NCI-H1092 (cell line): ENCODE measurements at places on chromosomes 11 and 22.

DNA sequence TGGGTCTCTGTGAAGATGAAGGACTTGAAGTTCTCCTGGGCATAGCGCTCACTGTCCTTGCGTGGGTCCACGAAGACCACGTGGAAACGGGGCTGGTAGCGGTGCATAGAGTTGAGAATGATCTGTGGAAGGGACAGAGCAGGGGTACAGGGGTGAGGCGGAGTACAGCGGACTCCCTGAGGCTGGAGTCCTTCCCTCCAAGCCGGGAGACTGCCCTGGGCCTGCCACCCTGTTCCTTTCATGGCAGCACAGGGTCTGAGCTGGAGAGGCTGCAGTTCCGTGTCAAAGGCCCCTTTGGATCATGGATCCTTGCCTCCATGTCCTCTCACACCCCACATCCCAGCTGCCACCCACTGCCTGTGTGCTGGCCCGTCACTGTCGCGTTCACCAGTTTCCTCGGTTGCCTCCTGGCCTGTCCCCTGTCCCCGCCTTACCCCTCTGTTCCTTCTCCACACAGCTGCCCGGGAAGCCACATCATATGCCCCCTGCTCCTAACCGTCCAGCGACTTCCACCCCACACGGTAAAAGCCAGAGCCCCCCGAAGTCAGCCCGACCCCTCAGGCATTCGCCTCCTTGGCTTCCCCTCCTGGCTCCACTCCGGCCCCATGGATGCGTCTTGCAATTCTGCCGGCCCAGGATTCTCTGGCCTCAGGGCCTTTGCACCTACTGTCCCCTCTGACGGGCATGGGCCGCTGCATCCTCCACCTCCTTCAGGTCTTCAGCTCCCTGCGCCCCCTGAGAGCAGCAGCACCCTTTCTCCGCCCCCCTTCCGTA, 3.4 kb upstream of the NUDT8 start:
- DNase-seq, result no peak

DNA sequence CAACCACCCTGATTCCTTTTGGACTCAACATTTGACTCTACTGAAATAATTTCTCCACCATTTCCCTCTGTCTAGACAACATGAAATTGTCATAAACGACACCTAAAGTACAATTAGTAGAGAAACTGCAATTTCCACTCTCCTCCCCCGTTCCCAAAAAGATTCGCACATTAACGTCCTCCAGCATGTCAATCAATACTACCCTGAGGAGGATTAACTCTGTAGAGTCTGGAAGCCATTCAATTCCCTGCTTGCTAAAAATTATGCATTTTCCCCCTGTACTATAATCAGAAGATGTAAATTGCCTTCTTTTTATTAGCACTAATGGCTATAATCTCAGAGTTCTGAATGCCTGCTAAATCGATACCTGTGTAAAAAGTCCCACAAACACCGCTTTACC, 70.5 kb downstream of the AMBRA1 start:
- DNase-seq, result no peak

DNA sequence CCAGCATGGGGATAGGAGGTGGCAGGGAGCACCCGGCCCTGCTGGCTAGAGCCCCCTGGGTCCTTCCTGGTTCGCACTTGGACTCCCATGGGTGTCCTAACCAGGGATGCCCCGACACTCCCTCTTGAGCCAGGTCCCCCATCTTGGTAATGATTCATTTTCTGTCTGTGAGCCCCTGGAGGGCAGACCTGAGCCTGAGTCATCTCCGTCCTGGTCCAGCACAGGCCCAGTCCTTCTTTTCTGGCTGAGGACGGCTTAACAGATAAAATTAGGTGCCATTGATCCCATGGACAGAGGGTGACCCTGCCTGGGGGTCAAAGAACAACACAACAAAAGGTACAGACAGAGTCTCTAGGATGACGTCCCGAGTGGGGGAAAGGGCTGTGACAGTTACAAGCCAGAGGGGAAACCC, 3.5 kb downstream of the RHOD start:
- DNase-seq, result no peak

GRCh38 chr11:25775603-25776002, 556.3 kb upstream of the ANO3 start:
- DNase-seq, result no peak

- no peak for DNase-seq
These were observed 6.5 kb upstream of the DRD2 start for GRCh38 chr11:113481672-113482071.

DNA sequence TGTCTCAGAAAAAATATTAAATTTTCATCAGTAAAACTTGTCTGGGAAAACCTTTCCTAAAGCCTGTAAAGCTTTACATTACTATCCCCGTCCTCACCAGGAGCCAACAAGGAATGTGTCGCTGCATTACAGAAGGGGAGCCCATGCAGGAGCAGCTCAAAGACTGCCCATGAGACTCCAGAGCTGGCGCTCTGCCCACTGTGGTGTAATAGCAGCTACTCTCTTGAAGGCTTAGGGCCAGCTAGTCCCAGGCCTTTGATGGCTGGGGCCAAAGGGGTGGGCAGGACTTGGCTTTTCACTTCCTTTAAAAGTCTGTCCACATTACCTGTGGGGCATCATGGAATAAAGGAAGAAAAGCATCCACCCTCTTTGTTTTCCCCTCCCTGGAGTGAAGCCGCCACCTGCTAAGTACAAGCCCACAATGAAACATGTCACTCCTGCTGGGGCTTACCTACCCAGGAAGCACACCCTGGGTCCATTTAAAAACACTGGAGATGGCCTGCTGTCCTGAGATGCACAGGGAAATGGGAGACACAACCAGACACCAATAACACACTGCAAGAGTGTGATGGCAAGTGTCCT, 150.7 kb downstream of the ADAMTS15 start:
- DNase-seq, result no peak

GRCh38 chr11:123437236-123437979, 7.3 kb downstream of the GRAMD1B start:
- DNase-seq, result no peak

DNA sequence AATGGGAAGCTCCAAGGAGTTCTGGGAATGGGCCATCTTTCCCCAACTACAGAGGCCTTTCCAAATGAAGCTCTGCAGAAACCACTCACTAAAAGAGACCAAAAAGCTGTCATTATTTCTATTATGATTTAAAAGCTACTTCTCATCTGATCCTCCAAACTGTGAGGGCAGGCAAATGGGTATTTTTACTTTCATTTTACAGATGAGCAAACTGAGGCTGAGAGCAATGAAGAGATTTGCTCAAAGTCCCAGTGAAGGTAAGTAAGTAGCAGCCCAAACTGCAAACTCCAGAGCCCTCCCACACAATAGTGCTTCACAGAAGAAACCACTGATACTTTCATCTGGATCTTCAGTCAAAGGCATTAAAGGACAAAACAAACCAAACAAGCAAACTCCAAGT, 1.4 kb downstream of the RSPH14 start:
- no peak for DNase-seq

DNA sequence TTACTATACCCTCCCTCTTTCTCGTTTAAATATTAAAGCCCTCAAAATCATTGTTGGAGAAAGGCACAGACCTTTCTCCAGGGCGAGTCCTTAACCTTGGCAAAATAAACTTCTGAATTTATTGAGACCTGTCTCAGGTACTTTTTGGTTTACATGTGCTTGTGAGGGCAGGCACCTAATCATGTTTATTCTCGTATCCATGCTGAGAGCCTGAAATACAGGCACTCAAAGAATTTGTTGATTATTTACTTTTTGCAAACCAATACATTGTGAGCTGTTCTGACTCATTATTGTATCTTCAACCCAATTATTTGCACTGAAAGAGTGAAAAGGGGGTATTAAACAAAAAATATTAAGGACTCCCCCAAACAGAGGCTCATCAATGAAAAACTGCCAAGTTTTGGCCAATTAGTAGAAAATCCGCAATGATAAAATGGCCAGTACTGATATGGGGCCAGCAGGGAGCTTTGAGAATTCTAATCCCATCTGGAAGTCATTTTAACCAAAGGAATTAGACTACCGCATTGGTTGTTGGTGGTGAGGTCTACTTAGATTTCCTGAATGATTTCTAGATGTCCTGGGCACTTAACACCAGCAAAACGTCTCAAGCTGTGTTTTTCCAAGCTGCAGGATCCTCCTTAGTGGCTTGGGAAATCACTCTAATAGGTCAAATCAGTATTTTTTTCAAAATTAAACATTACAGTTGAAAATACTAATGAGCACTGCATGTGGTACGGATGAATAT, 157.3 kb downstream of the SWAP70 start:
- DNase-seq, result no peak

- no peak for DNase-seq
These were observed 170.2 kb downstream of the DCDC1 start for GRCh38 chr11:31199378-31199777.

DNA sequence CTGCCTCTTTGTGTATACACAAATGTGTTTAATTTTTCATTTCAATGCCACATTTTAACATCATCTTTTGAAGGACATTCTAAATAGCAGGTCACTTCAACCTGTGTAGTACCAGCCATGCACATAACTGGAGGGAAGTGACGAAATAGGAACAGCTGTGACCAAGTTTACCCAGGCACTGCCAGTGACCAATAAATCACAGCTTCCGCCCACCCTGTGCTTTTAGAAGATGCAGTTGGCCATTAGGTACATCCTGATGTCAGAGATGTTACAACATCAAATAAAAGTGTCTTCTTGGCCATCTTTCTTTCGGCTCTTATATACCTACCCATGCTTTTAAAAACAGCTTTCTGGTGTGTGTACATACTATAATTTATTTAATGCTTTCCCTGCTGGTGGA, 7.8 kb downstream of the LDLRAD3 start:
- DNase-seq, result peak; percentile 12

DNA sequence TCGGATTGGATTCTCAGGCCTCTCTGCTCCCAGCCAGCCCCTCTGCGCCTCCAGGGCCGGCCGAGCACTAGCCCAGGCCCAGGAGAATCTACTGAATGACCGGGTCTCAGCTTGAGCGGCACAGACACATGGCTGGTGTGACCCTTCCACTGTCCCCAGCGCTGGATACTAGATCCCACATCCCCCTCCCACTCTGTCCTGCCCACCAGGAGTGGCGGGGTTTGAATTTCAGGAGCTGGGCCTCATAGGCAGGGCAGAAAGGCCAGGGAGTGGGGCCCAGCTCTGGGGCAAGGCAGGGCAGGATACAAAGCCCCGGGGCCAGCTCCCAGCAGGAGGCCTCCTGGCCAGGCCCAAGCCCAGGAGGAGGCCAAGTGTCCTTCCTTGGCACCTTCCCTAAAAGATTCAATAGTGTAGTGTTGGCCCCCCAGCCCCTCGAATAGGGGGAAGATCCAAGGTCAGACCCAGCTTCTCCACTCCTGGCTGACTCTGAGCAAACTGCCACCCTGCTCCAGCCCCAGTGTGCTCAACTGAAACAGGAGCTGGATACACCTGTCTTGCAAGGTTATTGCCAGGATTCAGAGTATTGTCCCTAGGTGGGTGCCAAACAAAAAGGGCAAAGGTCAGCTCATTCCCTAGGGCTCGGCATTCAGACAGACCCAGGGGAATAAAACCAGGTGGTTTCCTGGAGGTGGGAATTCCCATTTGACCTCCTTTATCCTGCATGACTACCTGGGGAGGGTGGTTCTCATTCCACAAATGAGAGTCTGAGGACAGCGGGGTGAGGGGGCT, 22.5 kb upstream of the TCF20 start:
- no peak for DNase-seq

DNA sequence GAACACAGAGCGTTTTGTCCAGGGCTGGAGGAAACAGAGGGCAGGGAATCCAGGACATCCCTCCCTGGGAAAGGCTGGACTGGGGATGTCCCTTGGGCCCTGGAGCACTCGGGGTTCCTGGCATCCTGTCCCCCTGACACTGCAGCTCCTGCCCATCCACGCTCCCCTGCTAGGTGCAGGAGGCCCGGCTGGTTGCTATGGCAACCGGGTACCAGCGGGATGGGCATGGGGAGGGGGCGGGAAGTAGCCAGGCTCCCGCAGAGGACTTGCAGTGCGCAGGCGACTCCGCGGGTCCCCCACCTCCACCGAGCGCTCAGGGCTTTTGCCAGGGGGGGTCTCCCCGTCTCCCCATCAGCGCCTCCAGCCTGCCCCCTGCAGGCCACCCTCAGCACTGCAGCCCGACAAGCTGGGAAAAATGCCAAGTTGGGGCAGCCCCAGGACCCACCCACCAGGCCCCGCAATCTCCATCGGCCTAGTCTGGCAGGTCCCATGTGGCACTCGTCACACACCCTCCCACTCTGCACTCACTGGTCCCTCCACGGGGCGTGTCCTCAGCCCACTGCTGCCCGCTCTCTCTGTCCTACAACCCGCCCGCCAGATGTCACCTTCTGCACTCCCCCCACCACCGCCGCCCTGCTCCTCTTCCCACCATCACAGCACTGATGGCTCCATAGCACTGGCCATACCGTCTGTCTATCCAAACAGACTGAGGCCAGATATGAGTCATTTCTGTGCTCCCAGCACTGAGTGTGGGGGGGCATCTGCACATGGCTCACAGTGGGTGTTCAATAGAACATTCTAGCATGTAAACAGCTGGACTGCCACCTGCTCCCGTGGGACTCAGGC, 31.5 kb downstream of the KIAA0930 start:
- no peak for DNase-seq

DNA sequence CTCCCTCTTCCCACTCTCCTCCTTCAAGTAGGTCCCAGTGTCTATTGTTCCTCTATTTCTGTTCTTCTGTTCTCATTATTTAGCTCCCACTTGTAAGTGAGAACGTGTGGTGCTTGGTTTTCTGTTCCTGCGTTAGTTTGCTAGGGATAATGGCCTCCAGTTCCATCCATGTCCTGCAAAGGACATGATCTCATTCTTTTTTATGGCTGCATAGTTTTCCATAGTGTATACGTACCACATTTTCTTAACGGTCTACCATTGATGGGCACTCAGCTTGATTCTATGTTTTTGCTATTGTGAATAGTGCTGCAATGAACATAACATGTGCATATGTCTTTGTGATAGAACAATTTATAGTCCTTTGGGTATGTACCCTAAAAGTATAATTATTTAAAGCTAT, 26.2 kb downstream of the C2CD3 start:
- no peak for DNase-seq
